SHP77 (cell line): ENCODE measurements at places on chromosomes 6 and 20.

DNA sequence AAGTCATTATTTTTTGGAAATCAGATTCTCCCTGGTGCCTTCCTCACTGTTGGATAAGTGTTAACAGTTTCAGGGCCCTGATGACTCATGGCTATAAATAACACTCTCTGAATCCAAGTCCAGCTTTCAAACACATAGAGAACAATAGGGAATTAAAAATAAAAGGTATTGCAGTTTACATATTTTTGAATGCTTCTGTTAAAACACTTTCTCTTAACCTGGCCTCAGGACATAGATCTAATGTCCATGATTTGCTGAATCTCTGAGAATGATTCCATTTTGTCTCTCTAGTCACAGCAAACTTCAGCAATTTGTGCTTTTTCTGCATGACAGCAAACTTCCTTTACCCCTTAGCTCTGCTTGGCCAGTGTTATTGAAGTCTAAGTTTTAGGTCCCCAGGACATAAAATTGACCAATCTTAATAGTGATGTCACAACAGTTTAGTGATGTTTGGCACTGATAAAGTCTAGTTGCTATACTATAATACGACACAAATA, 1192.4 kb upstream of the CITED2 start:
- DNase-seq: peak; percentile 1

- no peak for DNase-seq
Observed at GRCh38 chr6:143505111-143505510, 6.4 kb downstream of the FUCA2 start.

DNA sequence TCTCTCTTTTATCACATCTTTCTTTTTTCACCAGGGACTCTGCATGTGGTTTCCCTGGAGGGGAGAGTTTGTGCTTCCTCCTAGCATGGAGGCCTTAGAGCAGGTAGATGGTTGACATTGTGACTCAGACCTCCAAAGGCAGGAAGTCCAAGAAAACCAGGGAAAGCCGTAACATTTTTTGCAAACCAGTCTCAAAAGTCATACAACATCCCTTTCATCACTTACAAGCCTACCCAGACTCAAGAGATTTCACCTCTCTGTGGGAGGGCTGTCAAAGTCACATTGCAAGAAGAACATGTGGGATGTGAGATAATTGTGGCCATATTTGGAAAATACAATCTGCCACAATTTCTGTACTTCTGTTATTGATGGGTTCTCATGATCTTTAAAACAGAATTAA, 46.2 kb downstream of the SNRNP48 start:
- no peak for DNase-seq

DNA sequence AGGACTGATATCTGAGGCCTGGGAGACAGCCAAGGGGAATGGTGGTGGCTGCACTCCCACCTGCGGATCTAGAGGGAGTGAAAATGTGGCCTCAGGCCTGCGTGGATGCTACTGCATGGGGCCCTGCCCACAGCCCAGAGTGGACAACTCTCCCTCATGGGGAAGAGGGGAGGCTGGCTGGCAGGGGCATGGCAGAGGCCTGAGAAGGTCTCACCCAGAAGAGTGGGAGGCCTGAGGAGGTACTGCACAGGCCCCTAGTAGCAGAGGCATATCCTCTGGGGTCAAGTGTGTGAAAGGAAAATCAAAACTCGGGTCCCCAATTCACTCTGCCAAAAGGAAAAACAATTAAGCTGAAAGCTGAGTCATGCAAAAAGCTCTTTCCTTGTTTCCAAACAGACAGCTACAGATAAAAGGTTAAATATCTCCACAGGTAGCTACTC, 158.2 kb downstream of the AKAP7 start:
- DNase-seq: no peak

- DNase-seq: no peak
Observed at GRCh38 chr6:169648092-169648491, 53.7 kb downstream of the WDR27 start.

DNA sequence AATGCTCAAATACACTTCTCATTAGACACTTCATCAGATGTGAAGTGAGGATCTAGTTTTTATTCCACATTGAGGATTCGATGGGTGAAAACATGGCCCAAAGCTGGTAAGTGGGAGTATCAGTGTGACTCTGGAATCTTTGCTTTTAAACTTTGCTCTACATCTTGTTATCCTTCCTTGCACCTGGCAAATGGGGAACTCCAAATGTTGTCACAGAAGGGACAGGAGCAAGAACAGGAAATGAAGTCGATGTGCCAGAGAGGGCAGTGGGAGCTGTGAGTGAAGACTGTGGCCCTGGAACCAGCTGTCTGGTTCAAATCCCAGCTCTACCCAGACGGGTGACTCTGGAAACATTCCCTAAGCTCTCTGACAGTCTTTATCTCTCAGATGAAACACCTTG, 86.7 kb upstream of the AGPAT4 start:
- DNase-seq: no peak

DNA sequence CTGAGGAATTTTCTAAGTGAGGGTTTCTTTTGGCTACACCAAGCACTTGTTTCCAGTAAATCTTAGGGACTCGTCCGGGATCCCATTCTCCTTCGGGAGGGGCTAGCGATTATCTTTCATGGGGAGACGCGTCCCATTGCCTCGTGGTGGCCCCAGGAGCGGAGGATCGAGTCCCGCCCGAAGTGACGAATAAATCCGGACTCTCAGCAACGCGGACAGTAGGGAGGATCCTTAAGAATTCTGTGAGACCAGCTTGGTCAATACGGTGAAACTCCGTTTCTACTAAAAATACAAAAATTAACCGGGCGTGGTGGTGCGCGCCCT, 69.1 kb upstream of the PRSS16 start:
- no peak for DNase-seq

DNA sequence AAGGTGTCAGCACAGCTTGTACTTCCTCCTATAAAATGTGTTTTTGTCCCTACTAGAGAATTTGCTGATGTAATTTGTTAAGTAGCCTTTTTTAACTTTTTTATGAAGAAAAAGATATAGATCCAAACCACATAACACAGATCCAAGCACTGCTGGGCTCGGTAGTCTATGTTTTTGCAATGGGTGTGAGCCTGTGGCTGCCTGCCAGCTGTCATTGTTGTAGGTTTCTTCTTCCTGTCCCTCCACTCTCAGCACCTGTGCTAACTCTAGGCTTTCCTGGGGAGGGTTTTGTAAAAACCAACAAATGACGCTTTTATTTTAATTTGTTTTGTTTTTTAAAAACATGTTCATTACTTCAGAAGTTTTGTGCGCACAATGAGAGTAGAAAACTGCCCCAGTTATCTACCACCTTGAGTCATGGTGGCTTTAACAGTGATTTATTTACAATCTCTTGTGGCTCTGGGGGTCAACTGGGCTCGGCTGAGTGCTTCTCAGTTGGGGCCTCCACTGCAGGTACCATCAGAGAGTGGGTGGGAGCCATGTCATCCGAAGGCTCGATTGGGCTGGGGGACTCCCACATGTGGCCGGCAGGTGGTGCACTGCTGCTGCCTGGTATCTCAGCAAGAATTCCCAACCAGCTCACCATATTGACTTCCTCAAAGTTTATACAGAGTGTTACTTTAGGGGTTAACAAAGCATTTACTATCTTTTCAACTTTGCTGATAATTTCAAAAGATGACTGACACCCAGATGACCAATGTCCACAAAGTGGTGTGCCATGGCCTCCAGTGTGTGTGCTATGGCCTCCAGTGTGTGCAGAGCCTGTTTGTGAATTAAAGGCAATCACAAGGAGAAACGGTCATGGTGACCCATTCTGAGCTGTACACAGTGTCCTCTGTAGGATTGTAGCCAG, 3.0 kb upstream of the CCR6 start:
- DNase-seq: no peak
